ENCODE measurements at places on chromosomes 5 and 9.

DNA sequence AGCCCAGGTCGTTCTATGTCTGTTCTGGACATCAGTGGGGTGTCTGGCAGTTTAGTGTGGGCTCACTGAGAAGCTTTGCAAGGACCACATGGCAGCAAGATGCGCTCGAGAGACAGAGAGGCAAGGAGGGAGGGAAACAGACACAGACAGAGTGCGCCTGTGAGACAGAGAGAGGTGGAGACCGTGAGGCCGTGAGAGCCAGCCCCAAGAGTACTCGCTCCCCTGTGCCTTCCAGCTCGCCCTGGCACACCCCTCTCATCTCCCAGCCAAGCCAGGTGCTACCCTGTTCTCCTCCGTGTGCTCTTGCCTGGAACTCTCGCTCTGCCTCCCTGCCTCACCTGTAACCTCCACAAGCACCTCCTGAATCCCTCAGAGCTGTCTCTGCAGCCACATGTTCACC, 106.8 kb downstream of the EHMT1 start:
- DNase-seq = no peak

DNA sequence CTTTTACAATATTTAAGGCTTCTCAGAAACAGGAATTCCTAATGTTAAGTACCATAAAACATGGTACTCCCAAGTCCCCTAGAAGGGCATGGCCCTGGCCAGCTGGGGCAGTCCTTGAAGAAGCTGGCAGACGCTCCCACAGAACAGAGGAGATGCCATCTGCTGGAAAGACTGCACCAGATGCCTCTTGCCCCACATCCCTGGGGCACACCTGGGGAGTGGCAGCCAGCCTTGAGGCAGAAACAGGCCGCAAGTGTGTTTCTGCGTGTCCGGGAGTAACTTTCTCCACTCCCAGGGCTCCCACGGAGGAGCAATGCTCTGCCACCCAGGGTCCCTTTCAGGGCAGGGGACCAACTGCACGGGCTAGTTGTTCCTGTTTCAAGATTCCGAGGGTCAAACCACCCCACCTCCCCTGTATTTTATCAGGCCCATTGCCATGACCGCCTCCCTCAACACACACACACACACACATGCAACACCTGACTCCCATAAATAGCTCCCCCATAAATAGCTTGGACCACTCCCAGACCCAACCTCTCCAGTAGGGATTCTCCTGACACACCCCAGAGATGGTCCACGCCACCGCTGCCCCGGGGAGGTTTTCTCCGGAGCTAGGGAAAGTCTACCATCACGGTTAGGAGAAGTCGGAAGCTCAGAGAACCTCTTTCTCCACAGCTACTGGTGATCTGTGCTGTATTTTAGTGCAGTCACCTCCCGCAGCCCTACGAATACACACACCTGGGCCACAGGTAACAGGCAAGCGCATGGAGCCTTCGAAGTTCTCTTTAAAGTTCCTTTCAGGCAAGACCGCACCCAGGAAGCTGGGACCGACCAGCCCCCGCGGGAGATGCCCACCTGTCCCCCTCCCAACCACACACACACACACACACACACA, 1.5 kb downstream of the SPOCK1 start:
- no peak for DNase-seq

DNA sequence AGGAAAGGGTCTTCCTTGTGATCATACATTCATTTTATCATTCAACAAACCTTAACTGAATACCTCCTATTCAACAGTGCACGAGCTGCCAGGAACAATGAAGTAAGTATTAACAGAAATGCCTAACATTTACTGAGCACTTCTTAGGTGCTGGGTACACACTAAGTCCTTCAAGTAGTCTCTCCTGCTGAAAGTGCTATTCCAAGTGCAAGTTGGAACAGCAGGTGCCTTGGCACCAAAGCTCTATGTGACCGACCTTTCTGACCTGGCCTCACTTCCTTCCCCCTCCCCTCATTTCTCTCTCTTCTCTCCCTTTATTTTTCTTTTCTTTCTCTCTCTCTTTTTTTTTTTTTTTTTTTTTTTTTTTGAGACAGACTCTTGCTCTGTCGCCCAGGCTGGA, 94.5 kb downstream of the GRIA1 start:
- no peak for DNase-seq

GRCh38 chr5:1799110-1799601, 481 bp downstream of the MRPL36 start:
- DNase-seq = no peak

DNA sequence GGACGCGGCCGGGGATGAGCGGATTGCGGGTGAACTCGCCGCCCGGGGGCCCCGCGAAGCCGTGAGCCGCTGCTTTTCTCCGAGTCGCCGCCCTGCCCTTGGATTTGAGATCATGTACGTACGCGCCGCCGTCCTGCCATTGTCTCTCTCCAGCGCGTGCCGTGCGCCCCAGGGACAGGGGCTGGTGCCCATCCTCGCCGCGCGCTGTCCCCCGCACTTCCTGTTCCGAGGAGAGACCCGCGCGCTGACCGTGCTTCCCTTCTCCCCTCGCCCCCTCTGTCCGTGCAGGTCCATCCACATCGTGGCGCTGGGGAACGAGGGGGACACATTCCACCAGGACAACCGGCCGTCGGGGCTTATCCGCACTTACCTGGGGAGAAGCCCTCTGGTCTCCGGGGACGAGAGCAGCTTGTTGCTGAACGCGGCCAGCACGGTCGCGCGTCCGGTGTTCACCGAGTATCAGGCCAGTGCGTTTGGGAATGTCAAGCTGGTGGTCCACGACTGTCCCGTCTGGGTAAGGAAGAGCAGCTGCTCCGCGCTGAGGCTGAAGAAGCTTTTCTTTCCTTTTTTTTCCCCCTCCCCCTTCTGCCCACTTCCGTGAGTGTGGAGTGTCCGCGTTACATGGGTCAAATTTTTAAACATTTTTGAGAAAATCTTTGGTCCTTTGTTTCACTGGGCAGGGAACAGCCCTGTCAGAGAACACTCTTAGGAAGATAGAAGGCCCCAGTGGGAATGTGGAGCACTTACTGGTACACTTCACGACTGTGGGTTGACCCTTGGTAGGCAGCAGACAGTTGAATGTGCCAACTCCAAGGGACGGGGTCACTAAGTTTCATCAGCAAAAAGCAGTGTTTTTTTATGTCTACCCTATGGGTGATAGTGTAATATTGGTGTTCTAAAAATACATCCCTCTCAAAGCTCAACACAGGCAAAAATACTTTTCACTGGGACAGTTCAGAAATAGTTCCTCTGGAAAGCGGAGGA, 727 bp downstream of the RHOBTB3 start:
- DNase-seq = no peak

DNA sequence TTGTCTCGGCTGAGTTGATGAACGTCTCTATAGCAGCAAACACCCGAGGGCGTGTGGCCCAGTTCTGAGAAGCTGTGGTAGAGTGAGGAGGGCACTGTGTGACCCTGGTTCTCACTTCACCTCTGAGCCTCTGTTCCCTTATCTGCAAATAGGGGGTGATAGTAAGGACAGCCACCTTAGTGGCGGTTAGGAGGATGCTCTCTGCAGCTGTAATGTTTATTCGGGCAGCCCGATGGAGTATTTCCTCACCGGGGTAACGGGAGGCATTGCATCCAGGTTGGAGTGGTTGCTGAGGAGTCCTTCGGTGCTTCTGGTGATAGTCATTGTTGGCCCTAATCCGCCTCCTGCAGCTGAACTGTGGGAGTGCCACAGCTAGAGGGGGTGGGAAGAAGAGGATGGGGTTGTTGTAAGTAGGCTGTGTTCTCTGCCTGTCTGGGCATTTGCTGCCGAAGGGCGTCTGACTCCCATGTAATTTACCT, 13.9 kb downstream of the PRRC2B start:
- no peak for DNase-seq

- DNase-seq = no peak
These were observed 331.3 kb upstream of the CCNG1 start for GRCh38 chr5:163106098-163106497.

DNA sequence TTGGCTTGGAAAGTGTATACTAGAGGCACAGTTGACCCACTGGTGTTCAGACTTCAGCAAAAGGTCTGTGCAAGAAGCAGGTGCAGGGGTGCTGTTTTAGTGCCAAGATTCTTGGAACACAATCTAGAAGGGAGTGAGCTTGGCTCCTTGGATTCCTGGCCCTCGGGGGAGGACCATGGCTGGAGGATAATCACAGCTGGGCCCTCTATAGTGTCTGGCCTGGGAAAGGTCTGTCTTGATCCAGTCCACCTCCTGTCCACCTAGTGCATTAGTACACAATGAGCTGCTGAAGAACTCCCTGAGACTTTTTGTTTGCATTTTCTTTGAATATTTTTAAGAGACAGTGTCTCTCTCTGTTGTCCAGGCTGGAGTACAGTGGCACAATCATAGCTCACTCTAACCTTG, 50.4 kb upstream of the PLPP1 start:
- DNase-seq = no peak

DNA sequence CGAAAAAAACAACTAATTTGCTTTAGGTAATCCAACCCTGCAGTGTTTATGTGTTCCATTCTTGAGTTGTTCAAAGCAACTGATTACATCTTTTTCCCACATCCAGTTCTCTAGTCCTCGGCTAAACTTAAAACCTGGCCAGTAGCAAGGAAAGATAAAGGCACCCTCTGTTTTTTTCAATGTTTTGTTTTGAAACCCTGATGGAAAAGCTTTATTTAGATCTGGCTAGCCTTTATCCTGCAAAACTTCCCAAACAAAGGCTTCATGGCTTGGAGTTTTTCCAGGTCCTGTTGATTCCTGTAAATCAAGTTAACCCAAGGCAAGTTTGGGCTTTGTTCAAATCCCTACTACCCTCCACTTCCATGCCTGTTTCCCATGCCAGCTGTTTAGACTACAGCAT, 105.1 kb downstream of the CEMIP2 start:
- DNase-seq = no peak

DNA sequence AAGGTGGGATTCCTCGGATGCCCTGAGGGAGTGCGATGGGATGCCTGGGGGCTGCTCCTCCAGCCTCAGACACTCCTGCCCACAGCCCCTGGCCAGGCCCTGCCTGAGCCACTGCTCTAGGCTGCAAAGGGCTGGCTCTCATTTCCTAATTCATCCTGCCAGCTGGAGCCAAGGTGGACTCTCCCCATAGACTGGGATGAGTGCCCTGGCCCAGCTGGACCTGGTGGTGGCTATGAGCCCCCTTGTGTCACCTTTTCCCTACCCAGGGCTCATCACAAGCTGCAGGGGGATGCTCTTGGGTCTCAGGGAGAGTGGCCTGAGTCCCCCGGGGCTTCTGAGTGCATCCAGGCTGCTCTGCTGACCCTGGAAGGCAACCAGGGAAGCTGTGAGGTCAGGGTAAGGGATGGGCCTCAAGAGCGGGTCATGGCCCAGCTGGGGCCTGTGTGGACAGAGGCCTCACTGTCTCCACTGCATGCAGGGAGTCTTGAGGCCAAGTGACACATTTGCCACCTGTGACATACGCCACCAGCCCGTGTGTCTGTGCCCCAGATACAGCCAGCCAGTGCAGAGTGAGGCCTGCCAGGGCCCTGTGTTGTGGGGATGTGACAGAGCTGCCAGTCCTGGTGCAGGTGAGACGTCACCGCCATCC, 102.7 kb upstream of the IER5L start:
- DNase-seq = no peak

- DNase-seq = no peak
These were observed 15.5 kb upstream of the AKNA start for GRCh38 chr9:114403153-114403756.

- DNase-seq = no peak
These were observed 185.8 kb downstream of the CETN3 start for GRCh38 chr5:90223756-90224155.

GRCh38 chr5:170892196-170892595, 30.4 kb downstream of the RANBP17 start:
- no peak for DNase-seq

- DNase-seq = no peak
These were observed 46.5 kb upstream of the GFPT2 start for GRCh38 chr5:180399401-180400215.

GRCh38 chr9:114825126-114825795, 19.4 kb upstream of the TNFSF15 start:
- no peak for DNase-seq

GRCh38 chr5:116759860-116760640, 185.4 kb upstream of the SEMA6A start:
- no peak for DNase-seq

GRCh38 chr5:106522296-106522695, 1148.4 kb downstream of the EFNA5 start:
- DNase-seq = no peak

- no peak for DNase-seq
These were observed 463.8 kb downstream of the BNC2 start for GRCh38 chr9:16406526-16407225.

GRCh38 chr9:33125461-33125860, 41.7 kb downstream of the B4GALT1 start:
- no peak for DNase-seq

DNA sequence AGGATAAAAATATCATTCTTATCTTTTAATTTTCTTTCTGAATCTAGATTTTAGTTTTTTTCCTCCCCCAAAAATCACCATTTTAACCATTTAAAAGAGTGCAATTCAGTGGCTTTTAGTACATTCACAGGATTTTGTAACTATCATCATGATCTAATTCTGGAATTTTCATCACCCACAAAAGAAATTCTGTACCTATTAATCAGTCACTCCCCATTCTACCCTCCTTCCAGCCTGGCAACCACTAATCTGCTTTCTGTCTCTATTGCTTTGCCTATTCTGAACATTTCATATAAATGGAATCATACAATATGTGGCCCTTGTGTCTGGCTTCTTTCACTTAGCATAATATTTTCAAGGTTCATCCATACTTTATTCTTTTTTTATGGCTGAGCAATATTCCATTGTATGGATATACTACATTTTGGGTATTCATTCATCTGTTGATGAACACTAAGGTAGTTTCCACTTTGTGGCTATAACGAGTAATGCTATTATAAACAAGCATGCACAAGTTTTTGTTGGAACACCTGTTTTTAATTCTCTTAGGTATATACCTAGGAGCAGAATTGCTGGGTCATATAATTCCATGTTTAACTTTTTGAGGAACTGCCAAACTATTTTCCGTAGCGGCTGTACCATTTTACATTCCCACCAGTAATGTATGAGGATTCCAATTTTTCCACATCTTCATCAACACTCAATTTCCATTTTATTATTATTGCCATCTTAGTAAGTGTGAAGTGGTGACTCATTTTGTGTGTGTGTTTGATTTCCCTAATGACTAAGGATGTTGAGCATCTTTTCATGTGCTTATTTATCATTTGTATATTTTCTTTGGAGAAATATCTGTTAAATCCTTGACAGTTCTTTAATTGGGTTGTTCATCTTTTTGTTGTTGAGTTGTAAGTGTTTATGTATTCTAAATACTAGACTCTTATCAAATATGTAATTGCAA, 340.3 kb downstream of the CWC27 start:
- no peak for DNase-seq

DNA sequence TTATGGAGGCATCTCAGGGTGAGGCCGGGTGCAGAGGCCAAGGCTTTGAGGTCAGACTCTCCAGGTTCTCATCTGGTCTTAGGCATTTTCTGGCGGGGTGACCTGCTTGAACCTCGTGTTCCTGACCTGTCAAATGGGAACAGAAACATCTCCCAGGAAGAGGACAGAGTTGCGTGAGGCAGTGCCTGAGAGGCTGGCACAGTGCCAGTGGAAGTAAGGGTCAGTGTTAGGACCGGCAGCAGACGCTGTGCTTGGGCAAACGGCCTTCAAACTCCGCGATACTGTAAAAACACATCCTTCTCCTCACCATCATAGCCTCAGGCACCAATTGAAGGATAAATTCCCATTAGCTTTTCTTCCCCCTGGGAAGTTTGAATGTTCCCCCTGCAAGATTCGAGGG, 55.6 kb upstream of the FCN2 start:
- no peak for DNase-seq

All from stimulated activated CD8-positive, alpha-beta memory T cell treated with anti-CD3 and anti-CD28 coated beads, Interleukin-2, amount 100 ng/mL, for 1 hour (primary cell).